ENCODE measurements at places on chromosomes 6 and 20.

- DNase-seq, result no peak
Measured at GRCh38 chr6:16130932-16131387, 2.1 kb downstream of the MYLIP start.

DNA sequence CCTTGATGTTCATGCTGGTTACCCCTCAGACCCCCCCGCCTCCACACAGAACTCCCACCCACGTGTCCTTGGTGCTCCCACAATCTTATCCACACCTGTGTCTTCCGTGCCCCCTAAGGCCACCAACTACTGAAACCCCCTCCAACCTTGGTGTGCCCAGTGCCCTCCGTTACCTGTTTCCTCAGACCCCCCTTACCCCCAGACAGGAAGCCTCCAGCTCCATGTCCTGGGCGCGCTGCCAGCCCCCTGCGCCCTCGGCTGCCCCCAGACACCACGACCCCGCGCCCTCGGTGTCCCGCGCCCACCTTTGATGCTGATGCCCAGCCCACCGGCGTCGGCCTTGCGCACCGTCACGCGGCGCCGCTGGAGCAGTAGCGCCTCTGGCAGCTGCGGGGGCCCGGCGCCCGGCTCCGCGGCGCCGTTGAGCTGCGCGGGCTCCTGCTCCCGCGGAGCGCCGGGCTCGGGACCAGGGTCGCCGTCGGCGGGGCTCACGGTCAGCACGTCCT lies 504 bp downstream of the SNTA1 start:
- DNase-seq, result peak; percentile 84

- no peak for DNase-seq
Measured at GRCh38 chr6:85016726-85017125, 252.3 kb upstream of the TBX18 start.

- DNase-seq, result no peak
Measured at GRCh38 chr6:168099201-168100010, 20.4 kb upstream of the FRMD1 start.

DNA sequence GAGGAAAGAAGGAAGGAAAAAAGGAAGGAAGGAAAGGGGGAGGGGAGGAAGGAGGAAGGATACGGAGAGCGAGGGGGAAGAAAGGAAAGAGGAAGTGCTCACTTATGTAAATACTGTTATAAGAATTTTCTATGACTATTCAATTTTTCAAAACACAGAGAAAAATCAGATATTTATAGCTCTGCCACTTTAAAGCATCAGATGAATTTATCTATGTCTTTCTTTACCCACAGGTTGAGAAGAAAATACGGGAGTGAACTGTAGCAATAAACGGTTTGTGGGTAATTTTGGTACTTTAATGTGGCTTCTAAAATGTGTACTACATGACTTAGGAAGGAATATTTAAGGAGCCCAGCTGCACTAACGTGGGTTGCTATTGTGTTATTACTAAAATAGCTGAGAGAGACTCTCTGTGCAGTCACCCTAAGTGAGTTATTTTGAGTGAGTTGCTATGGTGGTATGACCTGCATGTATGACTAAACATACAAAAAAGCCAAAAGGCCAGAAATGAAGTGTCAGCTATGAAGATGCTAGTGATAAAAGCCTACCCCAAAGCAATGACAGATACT lies 225.5 kb downstream of the SOD2 start:
- no peak for DNase-seq

GRCh38 chr6:127201321-127201720 lies 65.3 kb upstream of the RNF146 start:
- no peak for DNase-seq

GRCh38 chr6:13362412-13362811 lies 34.1 kb upstream of the TBC1D7 start:
- no peak for DNase-seq

DNA sequence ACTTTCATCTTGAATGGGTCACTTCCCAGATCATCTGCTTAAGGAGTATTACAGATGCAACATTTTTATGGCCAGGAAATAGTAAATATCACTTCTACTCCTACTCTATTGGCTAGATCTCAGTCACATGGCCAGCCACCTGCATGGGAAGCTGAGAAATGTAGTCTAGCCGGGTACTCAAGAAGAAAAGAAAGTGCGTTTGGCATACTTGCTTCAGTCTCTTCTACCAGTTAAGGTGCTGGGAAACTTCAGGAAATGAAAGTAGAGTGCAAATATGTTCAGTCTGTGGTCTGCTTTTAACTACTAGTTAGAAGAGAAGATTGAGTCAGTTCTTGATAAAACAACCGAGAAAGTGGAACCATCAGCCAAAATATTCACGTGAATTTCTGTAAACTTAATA lies 129.2 kb downstream of the PDSS2 start:
- no peak for DNase-seq

DNA sequence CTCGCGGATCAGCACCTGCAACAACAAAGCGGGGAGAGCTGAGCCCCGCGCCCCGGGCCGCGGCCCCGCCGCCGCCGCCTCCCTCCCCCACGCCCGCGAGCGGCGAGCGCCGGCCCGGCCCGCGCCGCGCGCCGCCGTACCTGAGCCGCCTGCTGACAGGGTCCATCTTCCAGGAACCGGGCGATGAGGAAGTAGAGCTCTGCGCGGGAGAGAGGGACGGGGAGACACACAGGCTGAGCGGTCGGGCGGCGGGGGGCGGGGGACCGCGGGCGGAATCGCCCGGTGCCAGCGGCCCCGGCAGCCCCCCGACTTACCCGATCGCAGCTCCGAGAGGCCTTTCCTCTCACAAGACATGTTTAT lies 359 bp downstream of the PHIP start:
- DNase-seq, result peak; percentile 72

DNA sequence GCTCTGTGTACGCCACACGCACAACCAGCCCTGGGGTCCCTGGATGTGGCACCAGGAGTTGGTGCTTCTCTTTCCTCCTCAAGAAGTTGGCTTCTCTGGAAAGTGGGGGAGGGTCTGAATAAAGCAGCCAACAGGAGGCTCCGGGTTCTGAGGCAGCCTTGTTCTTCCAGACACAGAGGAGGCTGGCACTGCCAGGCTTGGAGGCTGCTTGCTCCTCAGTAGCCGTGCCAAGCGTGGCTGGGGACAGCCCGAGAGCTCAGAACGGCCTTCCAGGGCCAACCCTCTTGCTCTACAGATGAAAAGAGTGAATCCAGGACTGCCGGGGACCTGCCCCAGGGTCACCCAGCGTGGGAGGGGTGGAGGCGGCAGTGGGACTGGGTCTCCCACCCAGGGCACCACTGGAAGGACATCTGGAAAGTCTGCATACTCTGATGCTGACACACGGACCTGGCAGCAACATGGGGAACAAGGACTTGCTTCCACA lies 70.4 kb downstream of the SLC22A23 start:
- no peak for DNase-seq

DNA sequence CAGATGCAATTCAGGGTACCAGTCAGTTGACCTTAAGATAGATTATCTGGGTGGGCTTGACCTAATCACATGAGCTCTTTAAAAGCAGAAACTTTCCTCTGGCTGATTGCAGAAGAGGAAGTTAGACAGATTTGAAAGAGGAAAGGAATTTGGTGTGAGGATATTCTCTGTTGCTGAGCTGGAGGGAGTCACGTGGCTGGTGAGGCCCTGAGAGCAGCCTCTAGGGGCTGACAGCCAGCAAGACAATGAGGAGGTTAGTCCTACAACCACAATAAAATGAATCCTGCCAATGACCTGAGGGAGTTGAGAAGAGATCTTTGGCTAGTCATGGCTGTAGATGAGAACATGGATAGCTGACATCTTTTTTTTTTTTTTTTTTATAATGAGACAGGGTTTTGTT lies 87.0 kb upstream of the B3GAT2 start:
- DNase-seq, result no peak

DNA sequence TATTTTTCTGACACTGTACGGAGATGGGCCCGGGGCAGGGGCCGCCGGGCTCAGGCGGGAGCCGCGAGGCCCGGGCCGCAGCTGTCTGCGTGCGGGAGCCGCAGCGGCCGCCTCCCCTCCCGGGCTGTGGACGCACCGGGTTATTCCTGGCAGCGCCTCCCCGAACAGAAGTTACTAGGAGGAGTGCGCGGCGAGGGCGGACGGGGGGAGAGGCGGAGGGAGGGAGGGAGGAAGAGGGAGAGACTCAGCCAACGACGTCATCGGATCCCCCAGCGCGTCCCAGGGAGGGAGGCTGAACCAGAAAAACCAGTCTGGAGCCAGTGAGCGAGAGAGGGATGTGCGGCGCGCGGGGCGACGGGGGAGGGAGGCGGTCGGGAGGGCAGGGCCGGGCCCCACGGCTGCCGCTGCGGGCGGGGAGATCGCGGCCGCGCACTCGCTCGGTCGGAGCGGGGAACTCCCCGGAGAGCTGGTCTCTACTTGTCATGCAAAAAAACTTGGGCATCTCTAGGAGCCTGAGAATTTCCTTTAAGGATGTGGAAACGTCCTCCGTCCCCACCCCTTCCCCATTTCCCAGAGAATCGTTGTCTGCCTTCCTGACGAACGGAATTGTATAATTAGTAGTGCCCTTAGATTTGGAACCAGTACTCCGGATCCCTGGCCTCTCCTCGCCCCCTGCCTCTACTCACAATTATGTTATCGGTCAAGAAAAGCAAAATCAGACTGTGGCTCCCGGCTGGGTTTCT lies 1.4 kb upstream of the HIVEP2 start:
- DNase-seq, result peak; percentile 77

DNA sequence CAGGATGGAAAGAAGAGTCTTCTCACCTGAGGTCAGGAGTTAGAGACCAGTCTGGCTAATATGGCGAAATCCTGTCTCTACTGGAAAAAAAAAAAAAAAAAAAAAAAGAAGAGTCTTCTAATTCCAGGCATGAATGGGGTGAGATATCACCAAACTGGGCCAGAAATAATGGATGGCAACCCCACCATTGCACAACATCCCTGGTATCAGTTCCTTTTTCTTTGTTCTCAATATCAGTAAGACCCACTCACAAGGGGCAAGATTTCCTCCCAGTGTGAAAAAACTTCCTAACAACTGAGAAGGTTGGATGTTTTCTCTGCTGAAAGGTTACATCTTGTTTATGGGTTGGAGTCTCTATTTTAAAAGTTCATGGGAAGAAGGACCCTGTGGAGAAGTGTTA lies 23.6 kb upstream of the NR2E1 start:
- no peak for DNase-seq

- no peak for DNase-seq
Measured at GRCh38 chr6:87182940-87183339, 27.6 kb downstream of the ZNF292 start.

DNA sequence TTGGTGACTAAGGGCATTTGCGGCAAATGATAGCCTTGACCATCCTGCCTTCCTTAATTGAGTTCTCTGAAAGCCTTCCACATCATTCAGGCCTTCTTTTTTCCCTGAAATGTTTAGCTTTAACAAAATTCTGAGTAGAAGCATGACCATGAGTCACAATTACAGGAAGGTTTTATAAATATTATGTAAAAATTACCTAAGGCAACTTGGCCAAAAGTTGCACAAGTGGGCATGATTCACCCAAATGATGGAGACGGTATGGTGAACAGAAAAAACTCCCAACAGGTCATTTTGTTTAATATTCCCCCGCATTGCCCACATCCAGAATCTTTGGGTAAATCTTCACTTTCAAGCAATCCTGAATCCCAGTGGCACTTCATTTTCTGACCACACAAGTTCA lies 37.0 kb downstream of the MC3R start:
- no peak for DNase-seq

DNA sequence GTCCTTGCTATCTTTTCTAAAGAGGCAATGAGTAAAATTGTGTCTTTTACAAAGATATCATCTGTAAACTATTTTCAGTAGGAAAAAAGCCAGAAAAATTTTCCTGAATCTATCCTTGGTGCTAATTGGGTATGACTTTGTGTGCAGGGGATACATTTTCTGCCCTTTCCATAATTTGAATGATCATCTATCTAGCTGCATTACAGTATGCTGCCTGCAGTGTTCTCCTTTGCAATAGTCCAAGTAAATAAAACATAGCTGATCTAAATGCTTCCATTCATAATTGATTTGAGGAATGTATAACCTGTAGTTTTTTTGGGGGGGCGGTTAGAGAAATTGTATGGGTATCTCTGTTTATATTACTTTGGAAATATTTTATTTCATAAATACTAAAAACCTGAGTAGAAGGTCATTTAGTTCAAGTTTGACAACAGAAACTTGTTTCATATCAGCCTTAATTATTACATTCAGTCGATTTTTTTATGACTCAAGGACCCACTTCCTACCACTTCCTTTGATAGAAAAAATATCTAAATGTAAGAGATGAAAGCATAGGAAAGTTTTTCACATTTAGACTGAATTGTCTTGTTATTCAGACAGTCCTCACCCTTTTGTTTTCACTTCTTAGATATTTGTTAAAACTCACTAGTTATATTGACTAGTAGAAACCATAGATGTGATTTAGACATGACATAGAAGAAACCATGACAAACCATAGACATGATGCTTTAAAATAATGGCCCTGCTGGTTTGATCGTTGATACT lies 75.3 kb downstream of the AIG1 start:
- DNase-seq, result no peak

DNA sequence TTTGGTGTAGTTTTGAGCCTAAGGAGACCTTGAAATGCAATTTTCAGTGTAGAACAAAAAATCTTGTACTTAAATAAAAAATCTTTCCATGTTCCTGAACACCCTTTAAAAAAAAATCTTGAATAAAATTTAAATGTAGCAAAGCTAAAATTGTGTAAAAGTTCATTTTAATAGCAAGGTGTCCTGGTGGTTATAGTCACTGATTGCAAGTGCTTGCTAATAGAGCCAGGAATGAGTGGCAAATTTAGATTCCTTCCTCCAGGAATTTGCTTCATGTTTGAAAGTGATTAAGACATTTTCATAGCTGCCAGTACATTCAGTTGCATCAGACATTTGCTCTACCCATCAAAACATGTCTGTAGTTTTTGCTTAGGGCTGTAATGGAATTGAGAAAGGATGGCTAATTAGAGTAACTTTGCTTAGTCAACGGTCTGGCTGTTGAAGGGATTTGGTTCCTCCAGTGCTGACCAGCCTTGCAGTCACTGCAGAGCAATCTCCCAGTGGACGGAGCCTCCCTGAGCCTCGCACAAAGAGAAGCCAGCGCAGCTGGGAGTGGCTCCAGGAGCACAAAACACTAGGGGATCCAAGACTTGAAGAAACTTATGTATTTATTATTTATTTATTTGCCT lies 36.5 kb downstream of the AKAP12 start:
- no peak for DNase-seq

DNA sequence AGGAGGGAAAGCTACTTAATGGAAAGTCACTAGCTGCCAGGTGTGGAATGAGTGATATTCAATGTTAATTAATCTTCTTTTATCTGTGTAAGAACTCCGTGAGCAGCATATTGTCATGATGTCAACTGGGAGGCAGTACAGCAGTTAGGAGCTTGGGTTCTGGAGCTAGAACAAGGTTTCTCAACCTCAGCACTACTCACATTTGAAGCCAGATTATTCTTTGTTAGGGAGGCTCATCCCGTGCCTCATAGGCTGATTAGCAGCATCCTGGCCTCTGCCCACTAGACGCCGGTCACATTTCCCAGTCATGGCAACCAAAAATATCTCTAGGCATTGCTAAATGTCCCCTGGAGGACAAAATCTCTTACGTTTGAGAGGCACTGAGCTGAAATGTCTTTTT lies 41.2 kb downstream of the BCAS1 start:
- no peak for DNase-seq

Measured in D341Med (cell line).